ENCODE measurements at places on chromosomes 2 and 18.

DNA sequence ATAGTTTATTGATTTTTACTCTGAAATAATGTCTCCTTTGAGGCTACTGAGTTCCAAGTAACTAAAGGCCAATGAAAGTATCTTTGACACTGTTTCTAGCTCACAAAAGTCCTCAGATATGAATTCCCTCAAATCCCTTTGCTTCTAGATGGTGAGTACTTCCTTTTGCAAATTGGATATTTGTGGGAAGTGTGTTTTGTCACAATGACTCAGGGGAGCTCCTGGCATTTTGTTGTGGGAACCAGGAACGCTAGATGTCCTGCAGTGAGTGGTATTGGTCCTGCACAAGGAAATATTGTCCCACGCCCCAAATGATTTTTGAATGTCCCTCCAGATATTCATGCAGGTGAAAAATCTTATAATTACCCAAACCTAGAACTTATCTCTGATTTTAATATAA is 24.3 kb downstream of the TACR1 start:
- no peak for DNase-seq

- no peak for DNase-seq
Measured at GRCh38 chr2:216081487-216082116, at the start of the genes PECR and TMEM169. PECR (minus strand) TSS chr2:216081809; CDS start chr2:216081741, 68 bp downstream. TMEM169 (plus strand) TSS chr2:216081919; CDS start chr2:216095964, 14,045 bp downstream.

DNA sequence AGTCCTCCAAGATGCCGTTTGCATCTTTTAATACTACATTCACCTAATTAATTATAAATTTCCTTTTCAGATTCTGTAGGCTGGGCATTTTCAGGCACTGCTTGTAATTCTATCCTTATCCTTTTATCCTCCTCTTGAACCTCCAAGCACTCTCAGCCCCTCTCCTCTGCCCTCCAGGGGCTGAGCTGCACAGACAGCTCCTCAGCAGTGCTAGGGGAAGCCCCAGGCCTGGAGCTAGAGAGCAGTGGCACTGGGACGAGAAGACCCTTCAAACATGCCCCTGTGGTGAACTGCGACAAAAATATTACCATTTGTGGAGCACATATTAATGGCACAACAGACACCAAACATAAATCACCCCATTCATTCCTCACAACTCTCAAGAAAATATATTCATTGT is 32.9 kb downstream of the CFAP210 start:
- DNase-seq: no peak

- no peak for DNase-seq
Measured at GRCh38 chr2:129708221-129708967, 271.1 kb upstream of the RAB6C start.

DNA sequence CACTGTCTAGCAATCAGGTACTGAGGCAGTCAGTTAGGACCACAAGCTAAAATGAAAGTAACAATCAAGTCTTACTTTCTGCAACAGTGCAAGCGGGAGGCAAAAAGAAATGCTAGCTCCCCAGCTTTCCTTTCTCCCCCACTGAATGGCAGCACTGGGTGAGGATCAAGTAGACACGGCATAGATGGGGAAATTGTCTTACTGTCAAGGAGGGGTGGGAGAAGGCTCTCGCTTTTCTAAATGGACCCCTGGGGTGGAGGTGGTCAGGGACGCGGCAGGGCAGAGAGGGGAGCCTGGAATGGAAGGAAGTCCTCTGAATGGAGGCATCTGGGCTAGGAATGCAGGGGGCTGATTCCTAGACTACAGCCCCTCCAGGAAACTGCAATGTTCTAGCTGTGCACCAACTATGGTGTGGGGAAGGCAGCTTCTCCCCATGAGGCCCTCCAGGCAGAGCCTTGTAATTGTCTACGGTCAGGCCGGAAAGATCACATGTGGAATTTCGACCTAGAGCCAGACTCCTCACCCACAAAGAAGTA is 24.3 kb downstream of the METTL8 start:
- no peak for DNase-seq

DNA sequence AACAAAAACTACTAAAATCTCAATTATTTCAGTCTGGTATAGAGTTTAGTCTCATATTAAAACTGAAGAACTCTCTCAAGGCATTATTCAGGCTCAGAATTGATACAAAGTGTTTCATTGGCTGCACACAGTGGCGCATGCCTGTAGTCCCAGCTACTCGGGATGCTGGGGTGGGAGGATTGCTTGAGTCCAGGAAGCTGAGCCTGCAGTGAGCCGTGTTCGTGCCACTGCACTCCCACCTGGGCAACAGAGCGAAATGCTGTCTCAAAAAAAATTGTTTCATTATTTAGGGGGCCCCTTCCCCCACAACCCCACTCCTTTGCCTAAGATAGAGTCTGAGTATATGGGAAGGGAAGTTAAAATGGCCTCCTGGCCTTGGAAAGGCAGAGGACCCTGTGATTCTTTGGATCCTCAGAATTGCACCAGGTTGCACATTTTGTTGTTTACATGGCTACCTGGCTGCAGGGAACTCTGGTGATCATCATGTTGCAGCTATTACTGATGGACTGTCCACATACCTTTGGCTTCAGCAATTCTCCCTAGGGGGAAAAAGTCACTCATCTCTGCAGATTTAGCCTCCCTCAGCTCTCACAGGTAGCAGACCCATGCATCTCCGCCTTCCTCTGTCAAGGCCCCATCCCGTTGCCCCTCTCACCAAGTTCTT is 19.2 kb upstream of the CYRIA start:
- no peak for DNase-seq

DNA sequence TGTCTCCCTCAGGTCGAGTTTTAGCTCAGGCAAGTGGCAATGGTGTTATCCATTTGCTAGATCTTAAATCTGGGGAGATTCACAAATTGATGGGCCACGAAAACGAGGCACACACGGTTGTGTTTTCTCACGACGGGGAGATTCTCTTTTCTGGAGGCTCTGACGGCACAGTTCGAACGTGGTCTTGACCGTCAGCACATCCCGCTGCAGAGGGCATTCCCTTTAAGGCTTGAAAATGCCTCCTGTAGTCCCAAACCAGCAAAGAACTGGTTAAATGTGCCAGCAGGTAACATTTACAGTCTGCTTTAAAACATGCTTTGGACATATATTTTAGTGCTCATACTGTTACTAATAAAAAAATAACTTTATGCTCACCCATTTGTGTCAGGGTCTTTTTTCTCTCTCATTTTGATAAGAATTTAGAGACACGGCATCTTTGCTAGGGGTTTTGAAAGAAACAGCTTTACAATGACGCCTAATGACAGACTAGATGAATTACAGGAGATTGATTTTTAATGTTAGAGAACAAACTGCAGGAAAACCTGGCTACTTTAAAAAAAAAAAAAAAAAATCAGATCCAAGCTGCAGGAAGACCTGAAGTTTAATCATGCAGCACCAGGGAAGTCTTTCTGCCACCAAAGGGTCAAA is 602 bp upstream of the VWC2L start:
- no peak for DNase-seq

DNA sequence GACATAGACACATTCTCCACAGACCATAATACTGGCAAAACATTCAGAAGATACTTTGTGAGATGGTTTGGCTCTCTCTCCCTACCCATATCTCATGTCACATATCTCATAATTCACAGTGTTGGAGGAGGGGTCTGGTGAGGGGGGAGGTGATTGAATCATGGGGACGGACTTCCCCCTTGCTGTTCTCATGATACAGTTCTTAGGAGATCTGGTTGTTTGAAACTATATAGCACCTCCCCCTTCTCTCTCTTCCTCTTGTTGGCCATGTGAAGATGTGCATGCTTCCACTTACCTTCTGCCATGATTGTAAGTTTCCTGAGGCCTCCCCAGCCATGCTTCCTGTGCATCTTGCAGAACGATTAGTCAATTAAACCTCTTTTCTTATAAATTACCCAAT is 61.1 kb downstream of the HK2 start:
- DNase-seq: no peak

DNA sequence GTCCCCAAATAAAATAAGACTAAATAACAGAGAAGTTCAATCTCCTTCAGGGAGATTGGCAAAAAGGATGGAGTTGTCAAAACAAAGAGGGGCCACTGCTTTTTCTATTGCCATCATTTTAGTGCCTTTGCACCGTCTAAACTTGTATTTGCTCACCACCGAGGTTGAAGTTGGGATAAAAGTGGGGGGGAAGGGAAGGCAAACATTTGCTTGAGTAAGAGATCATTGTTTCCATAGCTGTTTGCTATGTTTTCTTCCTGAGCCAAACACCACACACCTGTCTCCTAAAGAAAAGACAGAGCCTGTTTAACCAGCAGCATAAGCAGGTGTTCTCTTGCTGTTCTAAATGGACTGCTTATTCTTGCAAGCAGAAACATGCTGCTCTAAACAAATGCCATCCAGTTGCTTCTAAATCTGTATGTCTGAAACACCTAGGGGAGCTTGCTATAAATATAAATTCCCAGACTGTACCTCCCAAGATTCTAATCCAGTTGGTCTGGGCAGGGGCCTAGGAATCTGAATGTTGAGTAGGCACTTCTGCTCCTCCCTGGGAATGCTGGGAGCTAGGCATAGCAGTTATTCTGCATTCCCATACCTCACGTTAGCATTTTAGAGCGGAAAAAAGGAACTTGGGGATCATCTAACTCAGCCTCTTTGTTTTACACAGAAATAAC is 179.4 kb upstream of the ARL4C start:
- no peak for DNase-seq

- no peak for DNase-seq
Measured at GRCh38 chr2:28047681-28048080, 157.2 kb downstream of the BABAM2 start.

DNA sequence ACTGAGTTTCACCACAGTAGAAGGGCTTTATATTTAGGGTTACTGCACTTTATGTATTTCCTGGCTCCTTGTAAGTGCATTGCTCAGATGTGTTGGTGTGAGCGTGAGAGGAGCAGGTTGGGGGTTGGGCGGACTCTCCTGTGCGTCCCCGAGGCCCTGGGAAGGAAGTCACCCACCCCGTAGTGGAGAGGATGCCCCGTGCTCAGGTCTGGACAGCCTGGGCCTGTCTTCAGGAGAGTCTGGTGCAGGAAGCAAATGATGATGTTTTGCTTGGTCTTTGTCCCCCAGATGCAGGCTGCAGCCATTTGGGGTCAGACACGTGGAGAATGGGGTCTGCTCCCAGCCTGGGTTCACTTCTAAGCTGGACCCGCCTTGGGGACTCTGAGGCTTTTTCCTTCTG is 182.8 kb downstream of the LDLRAD4 start:
- no peak for DNase-seq

DNA sequence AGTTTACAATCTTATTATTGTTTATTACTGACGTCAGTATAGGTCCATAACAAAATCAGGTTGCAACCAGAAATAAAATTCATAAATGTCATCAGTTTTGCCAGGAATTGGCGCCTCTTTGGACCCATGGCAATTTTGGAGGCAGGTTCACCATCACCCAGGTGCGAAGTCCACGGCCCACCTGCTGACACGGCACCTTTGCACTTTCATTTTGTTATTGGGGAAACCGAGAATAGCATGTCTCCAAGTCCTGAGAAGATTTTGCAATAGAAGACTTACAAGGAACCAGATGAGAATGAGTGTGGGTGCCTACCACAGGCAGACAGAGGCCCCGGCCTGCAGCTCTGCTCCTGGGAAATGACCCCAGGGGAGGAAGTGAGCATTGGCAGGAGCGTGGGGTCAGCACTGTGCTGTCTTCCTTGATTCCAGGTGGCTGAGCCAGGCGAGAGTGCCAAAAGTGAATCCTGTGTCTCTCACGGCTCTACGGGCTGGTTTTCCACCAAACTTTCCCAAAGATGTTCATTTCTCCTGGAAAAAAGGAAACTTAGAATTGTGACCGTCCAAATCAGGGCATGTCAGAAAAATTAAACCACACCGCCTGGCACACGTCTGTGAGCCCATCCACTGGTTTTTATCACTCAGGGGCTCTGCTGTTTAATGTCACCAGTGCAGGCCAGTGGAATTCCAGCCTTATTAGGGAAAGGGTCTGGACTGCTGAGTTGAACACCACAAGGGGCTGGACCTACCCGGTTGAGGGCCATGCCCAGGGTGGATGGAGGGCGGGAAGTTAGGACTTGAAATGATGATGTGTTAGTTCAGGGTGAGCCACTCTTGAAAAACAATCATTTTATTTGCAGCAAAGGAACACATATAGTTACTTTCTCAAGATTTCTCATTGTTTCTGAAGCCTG is 96.5 kb downstream of the PTGR3 start:
- no peak for DNase-seq

DNA sequence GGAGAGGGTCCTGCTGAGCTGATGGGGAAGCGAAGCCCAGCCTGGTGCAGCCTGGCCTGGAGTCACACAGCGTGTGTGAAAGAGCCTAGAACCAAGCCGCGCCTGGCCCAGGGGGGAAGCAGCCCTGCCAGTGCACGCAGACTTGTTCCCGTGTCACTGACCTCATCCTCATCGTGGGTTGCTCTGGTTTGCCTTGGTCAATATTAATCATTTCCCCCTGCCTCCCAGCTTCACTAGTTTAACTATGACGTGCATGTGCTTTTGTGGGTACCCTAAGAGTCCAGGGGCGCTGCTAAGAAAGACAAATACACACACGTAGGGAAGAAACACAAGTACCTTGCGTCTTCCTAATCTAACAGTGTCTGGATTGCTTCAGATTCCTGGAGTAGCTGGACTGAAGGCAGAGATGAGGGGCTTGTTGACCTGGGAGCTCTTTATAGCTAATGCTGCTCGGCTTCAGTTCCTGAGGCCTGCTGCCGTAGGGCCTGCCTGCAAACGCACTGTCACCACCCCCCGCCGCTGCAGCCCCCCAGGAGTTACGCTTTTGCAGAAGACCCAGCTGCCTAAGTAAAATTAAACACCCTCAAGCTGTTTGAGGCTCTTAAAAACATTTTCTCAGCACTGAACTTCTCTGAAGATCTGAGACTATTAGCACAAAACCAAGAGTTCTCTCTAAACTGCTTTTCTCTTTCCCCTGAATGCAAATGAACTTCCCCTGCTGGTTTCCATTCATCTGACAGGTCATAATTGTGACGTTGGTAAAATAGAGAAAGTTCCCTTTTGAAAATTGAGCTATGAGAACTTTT is 159.2 kb downstream of the FAM210A start:
- DNase-seq: no peak

DNA sequence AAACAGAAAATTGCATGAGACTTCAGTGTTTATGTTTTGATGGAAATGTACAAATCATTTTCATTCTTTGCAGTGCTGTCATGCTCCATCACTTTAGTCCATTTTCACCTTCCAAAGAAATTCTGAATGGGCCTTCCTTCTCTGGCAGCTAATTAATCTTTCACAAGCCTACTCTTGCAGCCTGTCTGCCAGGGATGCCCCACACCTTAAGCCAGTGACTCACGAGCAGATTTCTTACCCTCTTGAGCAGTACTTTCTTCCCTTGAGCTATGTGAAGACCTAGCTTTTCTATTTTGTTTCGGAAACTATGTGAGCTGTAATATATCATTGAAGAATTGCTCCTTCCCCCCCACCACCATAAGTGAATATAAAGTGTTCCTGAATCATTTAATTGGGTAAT is 404.3 kb upstream of the VWC2L start:
- no peak for DNase-seq
